Activated naive CD8-positive, alpha-beta T cell treated with anti-CD3 and anti-CD28 coated beads, Interleukin-2, amount 10 ng/mL, durations not matched to agents 7 days and 5 days (primary cell): ENCODE measurements at places on chromosomes 5 and 9.

DNA sequence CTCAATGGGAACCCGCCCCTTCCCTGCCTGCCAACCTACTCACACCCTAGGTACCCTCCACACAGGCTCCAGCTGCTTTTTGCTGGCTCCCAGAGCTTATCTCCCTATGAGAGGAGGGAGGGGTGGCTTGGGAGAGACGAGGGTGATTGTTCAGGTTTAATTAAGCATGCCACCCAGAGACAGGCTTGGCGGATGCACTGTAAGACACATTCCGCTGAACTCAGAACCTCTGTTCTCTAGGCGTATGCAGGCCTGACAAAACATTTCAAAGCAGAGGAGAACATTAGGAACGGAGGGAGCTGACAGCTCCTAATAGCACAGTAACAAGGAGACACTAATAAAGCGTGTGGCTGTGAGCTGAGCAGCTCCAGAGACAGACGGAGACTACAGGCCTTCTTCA is 80.1 kb downstream of the TRIM32 start:
- no peak for DNase-seq

GRCh38 chr9:117205806-117206205 is 209.1 kb downstream of the ASTN2 start:
- DNase-seq: no peak

DNA sequence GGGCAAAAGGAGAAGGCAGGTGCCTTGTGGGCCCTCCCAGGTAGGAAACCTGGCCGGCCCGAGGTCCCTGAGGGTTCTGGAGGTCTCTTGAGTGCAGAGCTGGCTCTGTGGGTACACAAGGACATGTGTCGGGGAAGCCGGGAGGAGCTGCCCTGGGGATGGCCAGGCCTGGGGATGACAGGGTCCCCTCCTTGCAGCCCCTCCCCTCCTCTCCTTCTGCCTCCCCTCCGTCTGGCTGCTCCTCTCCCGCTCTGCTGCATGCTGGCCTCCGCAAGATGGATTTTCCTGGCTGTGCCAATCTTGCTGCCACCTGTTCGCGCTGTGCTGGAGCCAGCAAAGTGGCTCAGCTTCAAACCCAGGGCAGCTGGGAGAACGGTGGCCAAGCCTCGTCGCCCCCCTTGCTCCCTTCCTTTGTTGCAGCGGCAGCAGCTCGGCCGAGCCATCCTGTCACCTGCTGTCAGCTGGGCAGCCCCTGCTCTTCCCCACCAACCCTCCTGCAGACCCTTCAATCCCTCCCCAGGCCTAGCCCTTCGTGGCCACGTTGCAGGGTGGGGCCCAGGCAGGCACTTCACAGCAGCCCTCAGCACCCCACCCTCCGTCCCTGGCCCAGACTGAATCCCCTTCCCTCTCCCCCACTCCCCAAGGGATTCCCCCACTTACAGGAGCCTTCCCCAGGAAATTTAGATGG is 17.6 kb upstream of the UNC5A start:
- DNase-seq: no peak

GRCh38 chr5:72107901-72108201 is 576 bp downstream of the MAP1B start:
- DNase-seq: peak; percentile 31

DNA sequence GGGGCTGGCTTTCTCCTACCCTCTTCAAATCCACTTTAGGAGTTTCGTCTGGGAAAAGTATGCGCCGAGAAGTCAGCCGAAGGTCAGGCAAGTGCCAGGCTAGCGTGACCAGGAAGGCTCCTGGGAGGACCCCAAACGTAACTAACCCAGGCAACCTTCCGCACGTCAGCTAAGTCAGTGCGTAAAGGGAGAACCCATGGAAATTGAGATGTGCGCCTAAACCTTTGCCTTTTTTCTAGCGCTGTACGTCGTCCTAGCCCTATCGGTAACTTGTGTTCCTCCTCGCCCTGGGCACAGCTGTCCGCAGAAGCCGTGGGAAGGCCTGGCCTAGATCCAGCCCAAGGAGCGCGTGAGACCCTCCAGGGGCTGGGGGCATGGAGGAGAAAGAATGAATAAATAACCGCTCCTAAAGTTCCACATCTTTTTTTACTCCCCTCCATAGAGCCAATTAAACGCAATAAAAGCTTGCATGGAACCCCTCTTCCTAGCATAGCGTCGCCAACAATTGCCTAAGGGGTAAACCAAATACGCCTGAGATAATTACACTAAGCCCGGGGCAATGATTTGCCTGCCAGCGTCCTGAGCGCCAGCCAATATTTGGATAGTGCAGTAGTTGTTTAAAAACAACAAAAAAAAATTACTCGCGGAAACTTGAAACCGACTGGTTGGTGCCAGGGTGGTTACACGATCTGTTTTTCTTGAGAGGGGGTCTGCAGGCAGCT is 4.0 kb upstream of the FOXB2 start:
- no peak for DNase-seq

DNA sequence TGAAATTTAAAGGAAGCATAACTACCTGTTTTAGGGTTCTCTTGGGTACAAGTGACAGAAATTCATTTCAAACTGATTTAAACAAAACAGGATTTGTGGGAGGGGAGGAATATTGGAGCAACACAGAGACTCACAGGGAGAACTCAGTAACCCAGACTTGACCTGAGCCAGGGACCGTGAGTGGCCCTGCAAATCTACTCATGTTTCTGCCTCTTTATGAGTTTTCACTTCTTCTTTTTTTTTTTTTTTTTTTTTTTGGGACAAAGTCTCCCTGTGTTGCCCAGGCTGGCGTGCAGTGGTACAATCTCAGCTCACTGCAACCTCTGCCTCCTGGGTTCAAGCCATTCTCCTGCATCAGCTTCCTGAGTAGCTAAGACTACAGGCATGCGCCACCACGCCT is 405.6 kb upstream of the ZNF608 start:
- DNase-seq: no peak

DNA sequence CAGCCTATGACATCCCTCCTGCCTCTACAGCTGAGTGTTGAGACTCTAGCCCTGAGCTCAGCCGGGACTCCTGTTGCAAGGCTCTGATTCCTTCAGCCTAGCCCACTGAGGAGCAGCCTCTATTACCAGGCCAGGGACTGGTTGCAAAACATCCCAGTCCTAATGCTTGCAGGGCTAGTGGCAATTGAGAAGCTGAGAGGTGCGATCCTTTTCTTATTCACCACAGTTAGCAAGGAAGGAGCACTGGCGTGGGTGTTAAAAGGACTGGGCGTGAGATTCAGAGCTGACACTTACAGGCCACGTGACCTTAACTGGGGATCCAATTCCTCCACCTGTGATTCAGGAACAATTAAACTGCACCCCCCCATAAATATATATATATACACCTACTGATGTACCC is 58.8 kb downstream of the GARNL3 start:
- DNase-seq: no peak

DNA sequence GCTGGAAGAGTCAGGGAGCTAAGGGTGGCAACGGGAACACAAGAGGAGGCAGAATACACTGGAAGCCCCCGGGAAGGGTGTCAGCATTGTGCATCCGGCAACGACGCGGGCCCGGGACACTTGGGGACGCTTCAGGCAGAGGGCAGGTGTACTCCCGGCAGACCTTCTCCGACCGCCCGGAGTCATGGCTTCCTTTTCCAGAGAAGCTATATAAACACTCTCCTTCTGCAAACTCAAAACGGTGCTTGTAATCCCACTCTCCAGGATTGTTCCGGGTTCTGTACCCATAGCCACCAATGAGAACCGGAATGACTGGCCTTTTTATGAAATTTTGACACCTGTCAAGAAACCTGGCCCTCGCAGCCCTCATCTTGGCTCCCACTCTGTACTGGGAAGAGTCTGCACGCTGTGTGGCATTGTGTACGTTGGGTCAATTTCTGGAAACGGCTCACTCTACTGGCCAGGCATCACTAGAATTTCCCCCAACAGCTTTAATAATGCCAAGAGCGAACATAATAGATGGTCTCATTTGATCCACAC is 462 bp upstream of the MCC start:
- DNase-seq: no peak

DNA sequence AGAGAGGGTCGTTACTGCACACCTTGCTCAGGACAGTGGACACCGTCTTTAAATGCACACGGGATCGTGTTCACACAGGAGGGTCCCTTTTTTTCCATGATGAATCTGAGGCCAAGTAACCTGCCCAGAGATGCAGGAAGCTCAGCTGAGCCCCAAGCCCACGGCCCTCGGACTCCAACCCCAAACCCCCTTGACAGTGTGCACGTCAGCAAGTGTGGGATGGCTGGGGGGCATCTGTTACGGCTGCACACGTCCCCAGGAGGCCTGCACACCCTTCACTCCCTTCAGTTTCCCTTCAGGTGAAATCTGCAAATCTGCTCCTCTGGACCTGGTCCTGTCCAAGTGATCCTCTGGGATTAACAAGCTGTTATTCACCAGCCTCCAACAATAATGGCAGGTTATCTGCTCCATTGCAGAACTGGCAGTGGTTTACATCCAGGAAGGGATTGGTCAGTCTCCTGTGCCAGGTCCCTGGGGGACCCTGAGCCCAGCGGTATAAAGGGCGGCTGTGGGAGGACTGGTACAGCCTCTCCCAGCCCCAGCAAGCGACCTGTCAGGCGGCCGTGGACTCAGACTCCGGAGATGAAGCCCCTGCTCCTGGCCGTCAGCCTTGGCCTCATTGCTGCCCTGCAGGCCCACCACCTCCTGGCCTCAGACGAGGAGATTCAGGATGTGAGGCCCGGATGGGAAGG is at the start of gene LCN1:
Gene LCN1 (plus strand): TSS at position 525 of the 692 bp plus-strand sequence. CDS start 58 bp downstream, at position 583.
- DNase-seq: no peak

DNA sequence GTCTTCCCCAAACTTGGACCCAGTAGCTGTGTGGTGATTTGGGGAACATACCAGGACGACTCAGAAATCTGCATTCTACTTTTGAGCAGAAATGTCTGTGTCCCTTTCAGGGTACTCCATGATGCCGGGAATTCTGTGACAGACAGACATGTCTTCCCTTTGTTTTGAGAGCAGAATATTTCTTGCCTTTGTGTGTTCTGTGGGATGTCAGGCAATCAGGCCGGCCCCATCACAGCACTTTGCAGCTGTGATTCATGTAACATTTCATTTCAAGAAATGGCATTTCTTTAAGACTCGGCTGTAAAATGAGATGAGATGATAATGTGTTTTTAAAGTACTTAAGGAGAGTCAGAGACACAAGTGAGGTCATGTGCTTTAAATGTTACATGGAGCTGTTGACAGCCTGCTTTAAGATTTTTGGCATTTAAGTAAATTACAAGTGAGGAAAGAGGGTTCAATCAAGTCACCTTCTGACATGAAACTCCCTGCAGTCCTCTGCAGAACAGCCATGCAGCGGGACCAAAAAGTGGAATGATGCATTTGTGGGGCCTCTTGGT is 98.7 kb downstream of the SLC28A3 start:
- no peak for DNase-seq

GRCh38 chr5:73564018-73564417 is 1.4 kb downstream of the ANKRA2 start:
- no peak for DNase-seq

DNA sequence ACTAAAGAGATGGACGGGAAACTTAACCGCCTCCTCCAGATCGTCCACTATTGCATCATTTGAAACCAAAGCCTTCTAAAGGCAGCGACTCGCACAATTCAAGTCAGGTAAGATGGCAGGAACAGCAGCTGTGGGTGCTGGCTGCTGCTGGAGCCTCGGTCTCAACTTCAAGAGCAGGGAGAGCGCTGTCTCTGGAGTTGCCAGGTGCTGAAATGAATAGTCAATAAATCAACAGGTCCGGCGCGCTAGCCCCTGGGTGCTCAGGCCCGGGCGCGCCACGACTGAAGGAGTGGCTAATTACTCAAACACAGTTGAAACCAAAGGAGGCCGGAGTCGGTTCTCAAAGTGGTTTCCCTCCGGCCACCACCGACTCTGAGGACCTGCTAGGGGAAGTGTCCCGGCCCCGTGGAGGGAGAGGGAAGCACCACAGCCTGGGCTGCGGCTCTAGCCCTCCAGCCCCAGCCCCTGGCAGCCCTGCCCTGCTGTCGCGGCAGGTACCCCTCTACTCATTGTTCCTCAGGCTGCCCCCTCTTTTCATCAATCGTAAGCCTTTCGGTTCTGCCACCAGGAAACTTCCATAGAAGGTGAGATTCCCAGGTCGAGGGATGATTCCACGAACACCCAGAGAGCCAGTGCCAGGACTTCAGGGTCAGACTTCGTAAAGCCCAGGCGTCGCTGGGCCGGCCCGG is 804 bp downstream of the TTC39B start:
- DNase-seq: peak; percentile 65

GRCh38 chr9:137028263-137029057 is 423 bp upstream of the ABCA2 start:
- DNase-seq: peak; percentile 88

DNA sequence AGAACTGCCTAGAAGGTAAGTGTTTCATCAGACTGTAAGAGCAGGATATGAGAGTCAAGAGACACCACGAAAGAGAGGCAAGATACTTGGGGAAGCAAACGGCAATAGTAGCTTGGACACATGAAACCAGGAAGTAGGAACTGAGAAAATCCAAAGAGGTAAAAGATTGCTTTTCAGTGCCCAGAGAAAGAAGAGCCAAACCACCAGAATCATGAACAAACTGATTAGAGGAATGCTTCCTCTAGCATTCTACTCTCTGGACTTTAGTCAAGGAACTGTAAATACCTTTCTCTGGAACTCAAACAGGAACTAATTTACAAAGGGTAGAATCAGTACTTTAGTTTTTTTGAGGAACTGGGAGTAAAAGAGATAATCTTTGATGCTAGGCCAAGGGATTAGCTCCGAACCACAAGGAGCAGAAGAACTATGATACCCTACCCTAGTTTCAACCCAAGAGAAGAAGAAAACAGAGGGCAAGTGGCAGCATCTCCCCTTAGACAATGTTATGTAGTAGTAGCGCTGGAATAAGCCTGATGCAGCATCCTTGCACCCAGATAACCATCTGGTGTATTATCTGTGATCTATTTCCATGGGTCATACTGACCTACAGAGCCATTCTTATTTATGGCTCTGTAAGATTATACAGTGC is 41.3 kb downstream of the EFCAB9 start:
- no peak for DNase-seq

DNA sequence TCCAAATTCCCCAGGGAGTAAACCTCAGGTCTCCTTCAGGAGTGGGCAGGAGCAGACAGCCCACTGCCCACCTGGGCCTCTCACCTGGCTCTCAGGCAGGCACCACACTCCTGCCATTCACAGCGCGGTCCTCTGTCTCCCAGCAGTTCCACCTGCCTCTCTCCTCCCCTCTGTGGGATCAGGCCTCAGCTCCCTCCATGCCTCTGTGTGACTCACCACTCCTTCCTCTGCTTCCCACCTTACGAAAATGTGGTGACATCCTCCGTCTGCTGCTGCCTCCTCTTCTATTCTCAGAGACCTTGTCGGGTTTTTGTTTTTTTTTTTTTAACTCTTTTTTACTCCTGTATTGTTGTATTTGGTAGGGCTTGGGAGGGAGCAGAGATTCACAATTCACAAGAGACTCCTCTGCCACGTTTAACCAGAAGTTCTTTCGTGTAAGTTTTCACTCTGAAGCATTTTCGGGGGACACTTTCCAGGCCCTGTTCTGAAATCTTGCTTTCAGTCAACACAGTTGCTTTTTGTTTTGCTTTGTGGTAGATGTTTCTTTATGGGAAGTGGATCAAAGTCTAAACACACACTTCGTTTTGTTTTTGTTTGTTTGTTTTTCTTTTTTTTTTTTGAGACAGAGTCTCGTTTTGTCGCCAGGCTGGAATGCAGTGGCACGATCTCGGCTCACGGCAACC is 21.1 kb upstream of the CDKN2AIPNL start:
- no peak for DNase-seq

- no peak for DNase-seq
These were observed 141.8 kb downstream of the C9orf50 start for GRCh38 chr9:129478961-129479630.

- DNase-seq: no peak
These were observed 19.4 kb upstream of the UNC5A start for GRCh38 chr5:176790941-176791340.

- no peak for DNase-seq
These were observed 13.5 kb upstream of the AGXT2 start for GRCh38 chr5:35061211-35061770.
